RPMI8226 (cell line): ENCODE measurements at places on chromosomes 13 and 19.
A peak's percentile ranks its signal among the peaks of the same experiment; 100 is the strongest.

- DNase-seq, result no peak
These were observed 7.4 kb downstream of the ARHGAP35 start for GRCh38 chr19:46868025-46868802.

- DNase-seq, result no peak
These were observed 33.0 kb downstream of the CRYL1 start for GRCh38 chr13:20492641-20493040.

DNA sequence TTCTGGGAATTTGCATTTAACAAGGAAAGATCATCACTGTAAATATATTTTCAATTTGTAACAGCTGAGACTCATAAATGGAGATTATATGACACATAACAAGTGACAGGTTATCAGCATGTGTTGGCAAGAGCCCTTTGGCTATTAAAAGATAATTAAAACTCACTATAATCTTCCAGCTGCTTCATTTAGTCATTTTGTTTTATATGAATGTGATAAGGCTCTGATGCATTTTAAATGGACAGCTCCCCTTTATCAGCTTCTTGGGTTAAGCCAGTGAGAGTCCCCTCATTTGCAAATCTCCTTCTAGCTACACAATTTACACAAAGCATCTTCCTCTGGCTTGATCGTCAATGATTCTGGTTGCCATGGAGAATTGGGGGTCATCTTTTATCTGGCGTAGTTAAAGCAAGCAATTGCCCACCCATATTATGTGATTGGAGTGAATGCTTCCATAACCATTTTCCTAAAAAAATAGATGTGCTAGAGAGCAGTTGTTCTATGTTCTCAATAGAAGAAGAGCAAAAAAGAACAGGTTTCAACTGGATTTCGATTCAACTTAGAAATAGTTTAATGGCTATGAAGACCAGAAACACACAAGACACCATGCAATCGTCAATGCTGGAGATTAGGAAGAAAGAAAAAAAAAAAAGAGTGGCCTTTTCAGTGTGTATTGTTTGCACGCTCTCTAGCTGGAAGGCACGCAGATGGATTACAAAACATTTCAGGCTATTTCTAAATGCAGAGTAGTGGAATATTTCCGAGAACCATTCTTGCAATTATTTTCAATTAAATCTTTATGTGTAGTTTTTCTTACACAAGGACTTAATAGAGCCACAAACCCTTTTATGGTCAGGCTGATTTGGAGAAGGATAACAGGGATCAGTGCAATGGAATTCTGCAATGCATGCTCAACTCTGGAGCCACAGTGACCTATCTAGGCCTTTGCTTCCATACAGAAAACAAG, 27.4 kb downstream of the STARD13 start:
- no peak for DNase-seq

DNA sequence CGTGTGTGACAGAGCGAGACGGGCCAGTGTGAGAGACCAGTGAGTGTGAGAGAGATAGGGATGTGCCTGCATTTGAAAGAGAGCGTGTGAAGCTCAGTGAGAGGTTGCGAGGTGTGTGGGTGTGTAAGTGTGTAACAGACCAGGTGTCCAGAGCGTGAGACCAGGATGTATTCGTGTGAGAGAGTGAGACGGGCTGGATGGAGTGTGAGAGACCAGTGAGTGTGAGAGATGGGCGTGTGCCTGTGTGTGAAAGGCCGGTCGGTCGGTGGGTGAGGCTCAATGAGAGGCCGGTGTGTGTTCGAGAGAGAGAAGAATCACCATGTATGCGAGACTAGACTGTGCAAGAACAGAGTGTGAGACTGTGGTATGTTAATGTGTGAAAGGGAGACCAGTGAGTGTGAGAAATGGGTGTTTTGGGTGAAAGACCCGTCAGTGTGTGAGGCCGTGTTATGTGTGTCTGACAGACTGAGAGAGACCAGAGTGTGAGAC, 679 bp downstream of the ZNF471 start:
- no peak for DNase-seq

DNA sequence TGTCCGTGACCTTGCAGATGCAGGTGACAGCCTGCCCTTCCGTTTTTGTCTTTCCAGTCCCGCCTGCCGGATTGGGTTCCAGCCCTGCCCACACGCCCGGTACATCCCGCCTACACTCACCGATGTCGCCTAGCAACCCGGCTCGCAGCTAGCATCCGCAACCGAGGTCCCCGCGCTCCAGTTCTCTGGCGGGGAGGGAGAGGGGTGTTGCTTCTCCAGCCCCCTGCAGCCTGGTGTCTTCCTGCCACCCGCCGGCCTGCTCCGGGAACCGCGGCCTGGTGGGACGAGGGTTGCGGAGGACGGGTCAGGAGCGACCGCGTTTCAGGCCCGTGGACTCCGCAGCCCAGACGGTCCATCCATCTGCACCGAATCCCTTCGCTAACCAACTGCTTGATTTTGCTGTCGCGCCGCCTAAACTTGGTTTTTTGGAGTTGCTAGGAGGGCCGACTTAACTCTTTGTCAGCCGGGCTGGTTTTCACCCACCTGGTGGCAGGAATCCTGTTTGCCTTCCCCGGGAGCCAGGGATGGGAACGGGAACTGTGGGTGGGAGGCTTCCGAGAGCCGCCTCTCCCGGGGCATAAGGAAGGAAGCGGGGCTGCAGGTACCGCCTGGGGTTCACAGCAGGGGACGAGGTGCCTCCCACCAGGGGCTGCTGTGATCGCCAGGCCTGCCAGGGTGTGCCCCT, 15.4 kb upstream of the MATK start:
- DNase-seq, result peak; percentile 80

- no peak for DNase-seq
These were observed 16.1 kb upstream of the MTIF3 start for GRCh38 chr13:27466513-27466912.

DNA sequence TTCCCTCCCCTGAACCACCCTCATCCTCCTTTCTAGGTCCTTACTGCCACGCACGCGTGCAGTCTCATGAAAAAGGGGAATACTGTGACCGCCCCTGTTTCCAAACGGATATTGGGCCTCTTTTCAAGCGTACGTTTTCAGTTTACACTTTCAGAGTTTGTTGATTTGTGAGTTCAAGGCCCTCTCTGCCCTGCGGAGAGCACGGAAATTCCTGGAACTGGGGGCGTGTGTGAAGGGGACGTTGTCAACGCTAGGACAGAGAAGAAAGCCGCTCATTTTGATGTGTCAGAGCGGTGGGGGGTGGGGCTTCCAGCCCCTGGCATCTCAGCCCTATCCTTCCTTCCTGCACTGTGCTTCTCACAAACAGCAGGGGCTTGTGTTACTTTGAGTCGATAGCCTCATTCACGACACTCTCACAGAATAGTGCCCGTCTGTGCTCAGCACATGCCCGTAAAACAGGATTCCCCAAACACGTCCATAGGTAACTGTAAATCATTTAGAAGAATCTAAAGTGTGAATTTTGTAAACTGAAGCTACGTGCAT, 137.6 kb upstream of the PEG3 start:
- no peak for DNase-seq

DNA sequence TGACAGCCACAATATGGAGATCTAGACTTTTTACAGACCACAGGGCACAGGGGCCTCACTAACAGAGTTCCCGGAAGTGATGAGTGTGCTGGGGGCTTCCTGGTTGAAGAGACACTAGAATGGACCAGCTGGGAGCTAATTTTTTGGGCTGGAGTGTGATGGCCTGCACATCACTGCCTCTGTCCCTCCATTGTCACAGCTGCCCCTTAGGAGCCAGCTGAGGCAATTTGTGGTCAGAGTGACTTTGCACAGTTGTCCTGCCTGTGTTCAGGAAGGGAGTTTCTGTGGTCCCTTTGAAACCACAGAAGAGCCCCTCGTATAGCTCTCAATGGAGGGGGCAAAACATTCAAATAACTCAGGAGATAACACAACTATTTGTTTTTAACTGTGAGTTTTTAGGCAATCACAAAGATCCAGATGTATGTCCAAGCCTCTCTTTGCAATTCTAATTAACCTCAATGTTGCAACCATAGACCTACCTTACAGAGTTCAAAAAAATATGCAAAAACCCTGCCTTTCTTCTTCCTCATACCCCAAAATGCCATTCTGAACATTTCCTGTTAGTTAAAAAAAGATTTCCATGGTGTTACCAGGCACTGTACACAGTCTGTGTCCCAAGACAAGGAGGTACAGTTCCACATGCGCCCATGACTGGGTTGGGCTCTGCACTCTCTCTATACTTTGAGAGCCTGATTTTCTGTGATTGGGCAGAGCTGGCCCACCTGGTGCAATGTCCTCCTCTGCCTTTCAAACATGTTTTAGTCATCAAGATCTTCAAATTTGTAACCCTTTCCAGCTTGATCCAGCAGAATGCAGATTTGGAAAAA, 2.4 kb downstream of the ALOX5AP start:
- peak; percentile 11 for DNase-seq

DNA sequence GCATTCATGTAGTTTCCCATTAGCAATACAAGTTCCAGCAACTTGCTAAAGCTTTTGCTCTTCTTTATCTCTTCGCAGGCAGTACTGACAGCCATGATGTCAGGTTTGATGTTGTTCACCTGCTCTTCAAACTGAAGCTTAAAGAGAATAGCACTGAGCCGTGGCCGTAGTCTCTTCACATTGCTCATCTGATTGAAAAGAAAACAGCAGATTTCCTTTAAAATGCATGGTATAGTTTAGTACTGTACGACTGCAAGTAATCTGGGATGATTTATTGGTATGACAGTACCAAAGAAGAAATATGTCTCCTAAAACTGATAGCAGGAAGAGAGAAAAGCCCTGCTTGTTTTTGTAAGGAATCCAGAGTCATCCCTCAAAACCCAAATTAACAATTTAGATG, 284.4 kb downstream of the DIAPH3 start:
- no peak for DNase-seq

- no peak for DNase-seq
These were observed 97.9 kb downstream of the DOCK9 start for GRCh38 chr13:98879957-98880356.

DNA sequence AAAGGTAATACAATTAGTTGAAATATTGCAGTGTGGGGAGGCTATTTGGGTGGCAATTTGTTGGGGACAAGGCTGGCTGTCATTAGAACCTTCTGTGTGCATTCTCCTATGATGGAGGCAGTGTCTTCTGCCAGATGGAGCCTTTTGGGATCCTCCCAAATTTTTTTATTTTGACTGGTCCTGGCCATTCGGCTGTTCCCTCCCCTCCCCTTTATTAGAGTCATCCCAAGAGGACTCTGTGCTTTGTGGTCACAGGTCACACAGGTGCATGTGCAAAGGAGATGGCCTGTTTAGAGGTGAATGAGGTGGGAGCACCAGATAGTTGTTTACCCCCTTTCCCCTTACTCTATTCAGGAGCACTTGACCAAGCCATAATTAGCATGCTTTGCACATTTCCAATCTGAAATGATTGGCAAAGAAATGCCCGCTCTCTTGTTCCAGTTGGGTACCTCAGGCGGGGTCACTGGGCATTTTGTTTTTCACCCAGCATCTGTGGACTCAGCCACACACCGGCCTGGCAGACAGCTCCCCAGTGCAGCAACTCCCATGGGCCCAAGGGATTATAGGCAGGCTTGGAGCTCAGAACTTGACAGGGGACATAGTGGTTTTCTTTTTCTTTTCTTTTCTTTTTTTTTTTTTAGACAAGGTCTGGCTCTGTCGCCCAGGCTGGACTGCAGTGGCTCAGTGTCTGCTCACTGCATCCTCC, 19.8 kb downstream of the GATAD2A start:
- DNase-seq, result no peak

- DNase-seq, result no peak
These were observed 2.7 kb downstream of the MYO9B start for GRCh38 chr19:17078036-17078919.

GRCh38 chr13:73131247-73131646, 72.4 kb downstream of the KLF5 start:
- DNase-seq, result peak; percentile 11

- DNase-seq, result no peak
These were observed 393.8 kb downstream of the TSHZ3 start for GRCh38 chr19:30955112-30956104.

- no peak for DNase-seq
These were observed 28.0 kb downstream of the FPR3 start for GRCh38 chr19:51822946-51823345.

GRCh38 chr13:71851498-71852409, 15.2 kb downstream of the DACH1 start:
- no peak for DNase-seq

- no peak for DNase-seq
These were observed 234.7 kb downstream of the NHLRC3 start for GRCh38 chr13:39272994-39273393.

DNA sequence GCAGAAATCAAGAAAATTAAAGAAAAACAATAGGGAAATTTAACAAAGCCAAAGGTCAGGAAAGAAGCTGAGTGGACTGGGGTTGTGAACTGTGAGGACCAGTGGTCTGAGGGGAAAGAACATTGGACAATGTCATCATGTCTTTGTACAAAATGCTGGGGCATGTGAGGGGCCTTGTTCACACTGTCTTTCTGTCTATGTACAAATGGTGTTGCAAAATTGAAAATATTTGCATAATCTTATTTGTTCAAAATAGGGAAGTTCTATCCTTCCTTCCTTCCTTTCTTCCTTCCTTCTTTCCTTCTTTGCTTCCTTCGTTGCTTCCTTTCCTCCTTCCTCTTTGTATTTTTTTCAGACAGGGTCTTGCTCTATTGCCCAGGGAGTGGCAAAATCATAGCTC, 79.2 kb upstream of the SCEL start:
- DNase-seq, result no peak

- DNase-seq, result no peak
These were observed 11.2 kb downstream of the ZNF83 start for GRCh38 chr19:52626915-52627314.

DNA sequence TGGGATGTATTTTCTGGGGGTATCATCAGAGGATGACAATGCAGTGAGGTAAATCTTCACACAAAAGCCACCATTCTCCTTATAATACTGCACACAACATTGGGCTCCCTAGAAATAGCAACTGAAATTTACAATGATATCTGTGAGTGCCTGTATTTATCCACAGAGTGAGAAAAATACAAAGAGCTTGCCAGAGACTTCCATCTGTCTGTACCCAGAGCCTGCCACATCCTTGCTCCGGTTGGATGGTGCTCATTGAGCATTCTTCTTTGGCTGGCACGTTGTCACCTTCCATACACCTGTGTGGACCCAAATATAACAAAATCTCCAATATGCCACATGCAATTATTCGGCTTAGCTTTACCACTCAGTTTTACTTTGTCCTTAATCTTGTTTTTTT, 189.5 kb upstream of the UFM1 start:
- no peak for DNase-seq

- DNase-seq, result no peak
These were observed 43.9 kb downstream of the ZNF506 start for GRCh38 chr19:19777692-19778091.

DNA sequence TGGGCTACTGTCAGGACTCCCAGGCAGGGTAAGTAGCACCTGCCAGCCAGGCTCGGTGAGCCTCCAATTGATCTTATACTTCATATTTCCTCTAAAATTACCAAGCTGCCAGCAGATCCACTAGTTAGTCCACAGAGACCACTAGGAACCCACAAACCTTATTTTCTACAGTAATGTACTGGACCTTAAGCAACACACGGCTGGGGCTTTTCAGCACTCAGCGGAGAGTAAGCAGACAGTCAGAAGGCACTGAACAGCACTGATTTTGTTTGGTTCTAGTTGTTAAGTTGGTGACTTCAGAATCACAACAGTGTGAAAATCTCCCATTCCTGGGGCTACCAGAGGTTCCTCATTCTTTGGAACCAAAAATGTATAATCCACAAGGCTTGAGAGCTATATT, 56.1 kb downstream of the MRPL57 start:
- no peak for DNase-seq

GRCh38 chr13:30898678-30899241, 7.3 kb upstream of the MEDAG start:
- no peak for DNase-seq
